GM13977 (cell line): ENCODE measurements at places on chromosomes 6 and 20.
A peak's percentile ranks its signal among the peaks of the same experiment; 100 is the strongest.

- no peak for DNase-seq
Measured at GRCh38 chr6:37316071-37316470, 37.7 kb upstream of the RNF8 start.

- peak; percentile 23 for DNase-seq
Measured at GRCh38 chr6:6379573-6379972, 59.1 kb upstream of the F13A1 start.

GRCh38 chr20:63152322-63153253, 63.3 kb downstream of the YTHDF1 start:
- no peak for DNase-seq

DNA sequence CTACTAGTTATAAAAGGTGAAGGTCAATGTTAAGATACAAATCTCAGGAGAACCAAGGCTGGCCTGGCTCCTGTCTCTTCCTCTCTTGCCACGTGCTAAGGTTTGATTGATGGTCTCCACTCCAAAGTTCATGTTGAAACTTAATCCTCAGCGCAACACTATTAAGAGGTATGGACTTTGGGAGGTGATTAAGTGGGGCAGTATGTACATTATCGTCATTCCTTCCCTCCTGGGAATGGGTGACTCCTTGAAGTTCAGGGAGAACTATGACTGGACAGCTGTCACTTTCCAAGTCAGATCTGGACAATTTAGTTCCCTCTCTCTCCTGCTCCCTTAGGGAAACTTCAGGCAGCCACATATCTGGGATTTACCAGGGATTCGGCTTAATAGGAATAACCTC, 50.5 kb downstream of the KCNK5 start:
- no peak for DNase-seq

DNA sequence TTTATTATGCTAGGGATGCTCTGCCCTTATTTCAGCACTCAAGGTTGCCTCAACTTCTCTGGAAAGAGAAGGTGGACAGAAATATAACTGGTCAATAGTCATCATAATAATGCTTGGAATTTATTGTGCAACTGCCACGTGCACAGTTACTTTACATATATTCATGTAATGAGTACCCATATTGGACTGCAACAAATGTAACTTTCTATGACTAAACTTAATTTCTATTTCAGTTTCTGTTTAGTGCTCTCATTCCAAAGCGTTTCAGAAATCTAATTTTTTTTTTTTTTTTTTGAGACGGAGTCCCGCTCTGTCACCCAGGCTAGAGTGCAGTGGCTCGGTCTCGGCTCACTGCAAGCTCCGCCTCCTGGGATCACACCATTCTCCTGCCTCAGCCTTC, 28.3 kb upstream of the CD83 start:
- peak; percentile 40 for DNase-seq
